ENCODE measurements at places on chromosomes 5 and 9. TPM values are rescaled to one million over a fixed set of nuclear protein-coding genes. Genes with fewer than 3 reads are reported as not detected.

DNA sequence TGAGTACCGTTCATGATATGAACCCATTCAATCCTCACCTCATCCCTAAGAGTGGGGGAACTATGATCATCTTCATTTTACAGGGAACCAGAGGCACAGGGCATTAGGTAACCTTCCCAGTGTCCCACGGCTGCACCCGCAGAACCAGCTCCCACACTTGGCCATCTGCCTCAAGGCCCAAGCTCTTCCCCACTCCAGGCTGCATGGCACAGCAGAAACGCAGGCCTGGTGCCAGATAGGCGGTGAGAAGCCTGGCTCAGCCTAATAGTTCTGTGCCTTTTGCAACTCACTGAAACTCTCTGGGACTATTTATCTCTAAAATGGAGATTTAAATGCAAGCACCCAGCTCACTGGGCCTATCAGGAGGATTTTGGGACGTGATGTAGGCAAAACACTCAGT, 90.8 kb upstream of the ZNF618 start:
- no peak for DNase-seq

DNA sequence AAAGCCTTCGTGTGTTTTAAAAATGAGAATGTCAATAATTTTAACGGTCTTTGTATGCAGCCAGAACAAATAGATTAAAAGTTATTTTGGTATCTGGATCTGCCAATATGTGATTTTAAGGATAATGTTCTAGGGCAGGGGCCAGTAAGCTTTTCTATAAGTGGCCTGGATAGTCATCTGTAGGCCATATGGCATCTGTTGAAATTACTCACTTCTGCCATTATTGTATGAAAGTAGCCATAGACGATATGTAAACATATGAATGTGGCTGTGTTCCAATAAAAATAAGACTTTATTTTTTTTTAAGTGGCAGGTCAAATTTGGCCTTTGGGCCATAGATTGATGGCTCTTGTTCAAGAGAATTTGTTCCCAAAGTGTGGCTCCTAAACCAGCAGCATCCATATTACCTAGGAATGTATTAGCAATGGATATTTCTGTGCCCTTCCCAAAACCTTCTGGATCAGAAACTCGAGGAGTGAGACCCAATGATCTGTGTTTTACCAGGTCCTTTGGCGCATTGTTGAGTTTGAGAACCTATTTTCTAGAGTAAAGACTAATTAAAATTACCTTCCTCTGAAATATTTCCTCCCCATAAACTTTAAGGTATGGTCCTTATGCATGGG, 55.9 kb downstream of the C6 start:
- no peak for DNase-seq

- no peak for DNase-seq
These were observed 67.4 kb upstream of the RNU6ATAC start for GRCh38 chr9:134231767-134232166.

Gene SPATA9
- total RNA-seq, result not detected

Gene MLLT3
- total RNA-seq, result 23.4 TPM

DNA sequence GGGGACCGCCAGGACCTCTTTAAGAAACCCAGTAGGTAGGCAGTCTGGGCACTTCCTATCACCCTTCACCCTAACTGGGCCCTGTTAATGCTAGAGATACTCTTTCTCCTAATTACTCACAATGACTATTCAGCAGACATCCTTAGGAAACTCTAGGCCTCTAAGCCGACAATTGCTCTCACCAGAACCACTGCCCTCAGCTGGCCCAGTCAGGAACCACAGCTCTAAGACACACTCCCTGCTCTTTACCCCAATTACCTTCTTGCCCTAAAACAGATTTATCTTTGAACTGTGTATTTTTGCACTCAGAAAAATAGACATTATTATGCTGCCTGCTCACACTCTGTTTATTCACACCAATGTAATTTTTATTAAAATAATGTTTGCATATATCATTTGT, 432.6 kb upstream of the SLC30A5 start:
- DNase-seq, result no peak

DNA sequence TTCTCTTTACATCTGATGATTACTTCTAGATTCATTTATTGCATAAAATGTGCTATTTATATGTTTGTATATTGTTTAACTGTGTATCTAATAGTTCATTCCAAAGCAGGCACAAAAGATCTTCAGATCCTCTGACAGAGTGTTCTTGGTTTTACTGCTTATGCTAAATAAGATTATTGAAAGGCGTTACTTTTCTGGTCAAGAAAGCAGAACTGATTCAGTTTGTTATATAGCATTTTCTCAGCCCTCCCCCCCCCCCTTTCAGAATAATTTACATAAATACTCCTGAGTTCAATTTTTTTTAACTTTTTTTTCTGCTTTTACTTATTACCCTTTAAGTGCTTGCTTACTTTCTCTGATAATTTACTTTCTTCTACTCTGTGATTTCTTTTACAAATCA, 15.4 kb downstream of the CDC42SE2 start:
- DNase-seq, result no peak

Data from sigmoid colon (tissue), 7 donors.